Stimulated activated naive CD8-positive, alpha-beta T cell treated with anti-CD3 and anti-CD28 coated beads, Interleukin-15, amount 100 ng/mL, for 72 hours (primary cell): ENCODE measurements at places on chromosomes 6 and 20.

DNA sequence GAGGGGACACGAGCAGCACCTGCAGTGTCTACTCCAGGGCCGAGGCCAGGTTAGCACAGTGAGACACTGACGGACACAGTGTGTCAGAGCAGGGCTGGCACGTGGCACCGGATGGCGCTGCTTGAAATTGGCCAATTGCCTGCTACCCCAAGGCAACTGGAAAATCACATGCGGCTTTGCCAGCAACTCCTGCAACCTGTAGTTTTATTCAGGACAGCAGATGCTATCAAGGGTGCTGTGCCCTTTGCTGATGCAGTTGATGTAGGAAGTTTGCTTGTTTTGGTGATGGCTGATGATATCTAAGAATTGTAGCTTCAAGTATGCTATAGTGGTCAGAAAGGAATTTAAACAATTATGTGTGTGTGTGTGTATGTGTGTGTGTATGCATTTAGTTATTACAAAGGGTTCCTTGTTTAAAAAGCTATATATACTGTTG is 25.9 kb downstream of the RIN2 start:
- DNase-seq, result no peak

DNA sequence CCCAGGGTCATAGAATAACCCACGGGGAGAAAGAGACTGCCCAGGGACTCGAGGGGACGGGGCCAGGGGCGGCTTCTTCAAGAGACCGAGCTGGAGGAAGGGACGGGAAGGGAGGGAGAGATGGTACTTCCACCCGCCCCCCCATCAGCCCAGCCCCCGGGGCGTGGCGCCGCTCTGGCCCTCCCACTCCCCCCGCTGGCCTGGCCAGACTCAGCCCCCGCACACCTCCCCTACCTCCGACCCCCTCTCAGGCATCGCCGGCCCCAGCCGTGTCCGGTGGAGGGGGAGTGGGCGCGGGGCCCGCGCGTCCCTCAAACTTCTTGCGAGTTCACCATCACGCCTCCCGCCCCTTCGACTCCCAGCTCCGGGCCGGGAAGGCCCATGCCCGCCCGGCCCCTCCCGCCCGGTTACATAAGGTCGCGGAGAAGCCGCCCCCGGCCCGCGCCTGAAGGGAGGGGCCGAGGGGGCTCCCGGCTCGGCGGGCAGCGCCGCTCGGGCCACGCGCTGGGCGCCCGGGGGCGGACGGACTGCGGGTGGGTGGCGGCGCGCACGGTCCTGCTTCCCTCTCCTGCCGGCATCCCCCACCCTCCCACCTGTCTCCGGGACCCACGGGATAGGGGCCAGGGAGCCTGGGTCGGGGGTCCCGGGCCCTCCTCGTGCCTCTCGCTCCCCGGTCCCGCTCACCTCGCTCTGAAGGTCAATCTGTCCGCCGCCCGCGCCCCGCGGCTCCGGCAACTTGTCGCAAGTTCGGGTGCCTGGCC is 562 bp downstream of the TFEB start:
- peak; percentile 75 for DNase-seq

DNA sequence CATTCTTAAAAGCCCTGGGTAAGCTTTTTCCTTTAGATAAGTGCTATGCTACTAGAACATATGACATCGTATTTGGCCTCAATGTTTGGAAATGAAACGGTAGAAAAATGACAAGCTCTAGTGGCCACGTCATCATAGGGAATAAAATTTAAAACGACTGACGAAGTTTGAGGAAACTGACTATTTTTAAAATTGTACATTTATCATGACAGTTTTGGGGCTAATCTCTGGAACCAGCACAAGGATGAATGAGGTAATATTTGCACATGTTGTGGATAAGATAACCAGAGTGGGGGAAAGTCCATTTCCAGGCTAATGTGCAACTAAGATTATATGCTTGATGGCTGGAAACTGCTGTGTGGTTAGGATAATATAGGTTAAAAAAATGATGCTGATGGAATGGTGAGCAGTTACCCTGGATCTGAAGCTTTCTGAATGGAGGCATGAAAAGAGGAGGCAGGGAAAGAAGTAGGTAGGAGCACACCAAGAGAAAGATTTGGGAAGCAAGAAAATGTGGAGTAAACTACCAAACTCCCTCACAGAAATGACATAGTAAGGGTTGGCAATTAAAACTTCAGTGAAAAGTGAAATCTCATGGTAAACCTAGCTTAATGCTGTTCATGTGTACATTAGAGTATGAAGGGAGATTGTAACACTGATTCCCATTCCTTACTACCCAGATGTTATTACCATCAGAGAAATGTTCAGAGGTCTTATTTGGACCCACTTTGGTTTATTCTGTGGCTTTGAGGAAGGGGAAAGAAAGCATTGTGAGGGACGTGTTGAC is 42.7 kb upstream of the CEP162 start:
- no peak for DNase-seq

DNA sequence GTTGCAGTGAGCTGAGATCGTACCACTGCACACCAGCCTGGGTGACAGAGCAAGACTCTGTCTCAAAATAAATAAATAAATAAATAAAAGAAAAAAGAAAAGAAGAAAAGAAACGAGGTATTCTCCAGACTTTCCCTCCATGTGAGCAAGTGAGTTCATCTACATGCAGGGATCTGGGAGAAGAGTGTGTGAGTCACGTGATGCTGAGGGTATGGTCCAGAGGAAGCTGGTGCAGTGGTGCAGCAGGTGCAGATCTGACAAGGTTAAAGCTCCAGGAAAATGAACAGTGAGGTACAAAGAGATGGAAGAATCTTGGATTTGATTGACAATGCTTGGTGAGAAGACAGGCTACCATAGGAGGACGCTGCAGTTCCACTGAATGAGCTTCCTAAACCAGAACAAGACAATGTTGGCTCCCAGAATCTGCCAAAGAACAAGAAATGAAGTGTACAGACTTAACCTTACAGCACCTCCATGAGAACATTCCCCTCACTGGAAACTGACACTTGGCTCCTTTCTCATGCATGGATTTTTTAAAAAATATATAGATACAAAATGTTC is 79.5 kb upstream of the BTBD3 start:
- DNase-seq, result no peak

- DNase-seq, result no peak
Measured at GRCh38 chr20:39849664-39850063, 839.4 kb downstream of the MAFB start.

- no peak for DNase-seq
Measured at GRCh38 chr6:133062077-133062476, 179.1 kb upstream of the EYA4 start.

GRCh38 chr20:52476074-52476750 is 284.6 kb upstream of the ZFP64 start:
- DNase-seq, result no peak

DNA sequence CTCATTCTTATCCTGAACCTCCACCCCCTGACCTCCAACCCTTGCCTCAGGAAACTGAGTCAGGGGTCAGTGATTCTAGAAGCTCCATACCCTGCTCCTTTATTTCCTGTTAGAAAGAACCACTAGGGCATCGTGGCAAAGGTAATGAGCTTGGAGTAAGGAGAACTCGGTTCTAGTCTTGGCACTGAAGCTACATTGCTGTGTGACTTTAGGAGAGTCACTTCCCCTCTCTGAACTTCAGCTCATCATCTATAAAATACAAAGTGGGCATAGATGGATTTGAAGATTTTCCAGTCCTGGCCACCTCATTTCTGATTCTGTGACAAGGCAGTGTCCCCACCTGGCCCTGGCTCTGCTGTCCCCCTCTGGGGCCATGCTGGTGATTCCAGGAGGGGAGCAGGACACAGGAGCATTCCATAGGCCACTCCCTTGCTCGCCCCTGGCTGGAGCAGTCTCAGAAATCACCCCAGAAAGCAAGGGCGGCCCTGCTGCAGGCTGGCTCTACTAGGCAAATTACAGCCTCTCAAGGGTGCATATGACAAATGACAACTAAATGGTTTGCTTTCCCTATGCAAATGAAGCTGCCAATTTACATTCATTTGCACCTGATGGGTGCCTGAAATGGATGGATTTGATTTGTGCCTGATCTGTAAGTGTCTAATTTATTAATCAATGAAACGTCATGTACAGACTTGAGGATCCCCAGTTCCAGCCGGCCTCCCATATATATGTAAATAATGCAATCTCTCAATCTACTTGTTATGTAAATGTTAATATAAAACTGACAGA is 62.2 kb downstream of the LRFN2 start:
- DNase-seq, result no peak

DNA sequence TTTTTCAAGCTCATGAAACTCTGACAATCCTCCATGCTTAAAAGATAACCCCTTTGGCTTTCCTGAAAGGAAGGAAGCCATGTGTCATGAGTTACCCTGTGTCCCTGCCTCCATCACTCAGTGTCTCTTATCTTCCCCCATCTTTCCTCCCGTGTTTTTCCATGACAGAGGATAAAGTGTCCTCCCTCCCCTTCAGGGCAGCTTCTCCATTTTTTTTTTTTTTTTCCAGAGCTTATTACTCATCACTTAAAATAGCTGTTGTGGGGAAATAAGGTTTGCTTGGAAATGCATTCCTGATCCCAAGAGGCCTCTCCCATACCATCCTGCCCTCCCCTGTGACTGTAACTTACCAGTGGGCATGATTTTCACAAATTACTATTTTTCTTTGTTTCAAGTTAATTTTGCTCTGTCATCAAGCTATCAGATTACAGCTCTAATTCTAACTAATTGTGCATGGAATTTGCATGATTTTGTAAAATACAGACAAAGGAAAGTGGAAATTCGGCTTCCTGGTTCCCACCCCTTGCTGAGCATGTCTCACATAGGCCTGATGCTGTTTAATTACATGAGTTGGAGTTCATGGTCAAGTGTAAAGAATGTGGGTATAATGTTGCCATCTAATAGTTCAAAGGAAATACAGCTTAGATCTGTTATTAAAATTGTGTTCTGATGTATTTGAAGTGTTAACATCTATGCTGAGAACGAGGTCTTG is 614.5 kb upstream of the FLRT3 start:
- DNase-seq, result no peak

DNA sequence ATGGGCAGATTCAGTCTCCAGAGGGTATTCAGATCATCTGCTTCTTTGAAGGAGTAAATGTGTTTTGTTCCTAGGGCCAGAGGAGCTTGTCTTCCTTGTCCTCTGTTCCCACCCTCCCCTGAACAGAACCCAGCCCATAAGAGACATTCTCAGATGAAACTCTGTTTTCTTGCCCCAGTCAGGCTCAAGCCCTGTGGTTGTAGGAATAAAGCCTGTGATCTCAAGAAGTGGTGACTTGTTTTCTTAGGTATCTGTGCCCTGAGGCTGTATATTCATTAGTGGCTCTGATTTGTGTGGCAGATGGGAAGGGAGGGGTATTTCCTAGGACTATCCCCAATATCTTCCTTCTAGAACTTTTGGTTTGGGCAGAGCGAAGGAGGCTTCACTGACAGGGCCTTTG is 27.9 kb downstream of the GSS start:
- DNase-seq, result no peak

DNA sequence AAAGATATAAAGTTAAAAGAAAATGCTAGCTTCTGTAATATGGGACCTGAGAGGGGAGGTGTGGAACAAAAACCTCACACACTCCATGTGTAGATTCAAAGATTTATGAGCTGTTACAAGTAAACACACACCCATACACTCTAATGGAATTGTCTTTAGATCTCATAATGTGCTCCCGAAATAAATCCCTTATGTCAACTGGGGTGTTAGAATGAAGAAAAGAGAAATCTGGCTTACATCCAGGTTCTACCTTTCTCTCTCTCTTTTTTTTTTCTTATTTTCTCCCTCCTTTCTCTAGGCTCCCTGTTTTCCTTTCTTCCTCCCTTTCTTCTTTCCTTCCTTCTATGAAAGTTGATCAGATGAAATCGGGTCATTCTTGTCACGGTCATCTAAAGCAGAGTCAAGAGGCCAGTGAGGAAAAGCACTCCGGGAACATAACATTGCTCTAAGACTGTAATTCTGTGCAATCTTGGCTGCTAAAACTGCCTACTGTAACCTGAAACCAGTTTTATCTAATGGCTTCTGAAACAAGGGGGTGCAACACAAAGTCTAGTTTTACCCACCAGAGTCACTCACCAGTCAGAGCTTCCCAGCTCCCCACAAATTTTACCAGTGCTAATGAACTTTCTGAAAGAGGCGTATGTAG is 68.3 kb upstream of the BTBD3 start:
- DNase-seq, result no peak

GRCh38 chr20:36956016-36956415 is 4.5 kb upstream of the SAMHD1 start:
- no peak for DNase-seq

DNA sequence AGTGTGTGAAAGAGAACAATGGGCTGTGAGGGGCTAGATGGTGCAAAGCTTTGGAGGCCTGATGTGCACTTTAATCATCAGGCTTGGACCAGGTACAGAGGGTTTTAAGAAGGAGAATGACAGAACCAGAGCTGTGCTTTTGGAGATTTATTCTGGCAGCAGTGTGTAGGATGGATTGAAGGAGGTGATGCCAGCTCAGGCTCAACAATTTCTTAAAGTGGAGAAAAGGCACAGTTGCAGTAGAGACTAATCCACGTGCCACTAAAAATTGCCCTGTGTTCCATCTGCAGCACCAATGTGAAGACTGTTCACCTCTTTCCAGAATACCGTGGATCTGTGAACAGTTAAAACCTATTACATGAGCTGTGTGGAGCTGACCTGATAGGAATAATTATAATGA is 134.7 kb downstream of the FUT9 start:
- DNase-seq, result no peak

GRCh38 chr6:314377-314776 is 22.1 kb downstream of the DUSP22 start:
- DNase-seq, result no peak

- DNase-seq, result no peak
Measured at GRCh38 chr6:38404900-38405556, 234.7 kb downstream of the BTBD9 start.

DNA sequence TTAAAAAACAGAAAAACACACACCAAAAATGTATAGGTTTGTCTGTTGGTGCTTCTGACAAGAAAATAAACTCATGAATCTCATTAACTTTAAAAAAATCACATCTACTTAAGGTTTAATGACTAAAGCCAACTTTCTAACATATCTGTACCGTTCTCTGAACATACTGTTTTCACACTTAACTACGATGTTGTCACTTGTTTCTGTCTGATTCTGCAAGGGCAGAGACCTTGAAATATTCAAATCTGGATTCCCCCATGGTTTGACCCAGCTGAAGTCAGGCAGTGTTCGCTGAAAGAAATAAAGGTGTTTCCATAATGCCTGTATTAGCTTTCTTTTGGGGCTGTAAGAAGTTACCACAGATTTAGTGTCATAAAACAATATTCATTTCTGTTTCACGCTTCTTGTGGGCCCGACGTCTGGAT is 2.7 kb upstream of the ASXL1 start:
- DNase-seq, result peak; percentile 62
